Femur (tissue), 1 donor: ENCODE measurements at places on chromosomes 11 and 22.
A peak's percentile ranks its signal among the peaks of the same experiment; 100 is the strongest.

- DNase-seq = no peak
Observed at GRCh38 chr11:9310485-9311090, 3.8 kb downstream of the TMEM41B start.

DNA sequence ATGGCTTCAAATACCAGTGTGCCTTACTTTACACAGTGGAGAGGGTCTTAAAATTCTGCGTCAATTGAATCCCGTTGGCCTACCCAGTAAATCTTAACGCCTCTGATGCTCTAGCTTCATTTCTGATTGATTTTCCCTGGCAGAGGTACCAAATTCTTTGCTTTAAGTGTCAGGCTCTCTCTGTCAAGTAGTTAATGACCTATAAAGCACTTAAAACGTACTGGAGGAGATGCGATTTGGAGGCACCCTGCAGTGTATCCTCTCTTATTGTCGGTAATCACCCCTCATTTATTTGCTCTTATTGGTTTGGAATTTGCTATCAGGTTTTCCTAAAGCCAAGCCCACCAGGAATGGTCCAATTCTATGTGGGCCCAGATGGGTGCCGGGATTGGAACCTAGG lies 59.2 kb downstream of the NFAM1 start:
- DNase-seq = no peak

- no peak for DNase-seq
Observed at GRCh38 chr22:26804911-26805539, 147.6 kb downstream of the MIAT start.

DNA sequence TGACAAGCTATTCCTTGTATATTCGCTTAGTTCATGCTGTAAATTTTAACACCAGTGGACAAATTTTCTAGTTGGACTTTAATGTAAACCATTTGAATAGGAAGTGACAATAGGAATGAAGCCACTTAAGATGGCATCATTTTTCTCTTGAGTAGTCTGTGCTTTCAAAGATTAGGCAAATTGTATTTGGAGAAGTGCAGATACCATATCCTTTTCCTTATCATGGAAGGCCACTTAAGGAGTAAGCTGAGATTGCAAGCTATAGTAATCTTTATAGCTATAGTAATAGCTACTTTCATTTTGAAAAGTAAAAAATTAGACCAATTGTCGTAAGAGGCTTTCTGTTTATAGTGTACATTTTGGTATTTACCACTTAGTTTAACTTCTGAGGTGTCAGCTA lies 12.8 kb downstream of the CAPRIN1 start:
- DNase-seq = no peak

GRCh38 chr22:49582181-49582580 lies 245.5 kb downstream of the BRD1 start:
- DNase-seq = no peak

DNA sequence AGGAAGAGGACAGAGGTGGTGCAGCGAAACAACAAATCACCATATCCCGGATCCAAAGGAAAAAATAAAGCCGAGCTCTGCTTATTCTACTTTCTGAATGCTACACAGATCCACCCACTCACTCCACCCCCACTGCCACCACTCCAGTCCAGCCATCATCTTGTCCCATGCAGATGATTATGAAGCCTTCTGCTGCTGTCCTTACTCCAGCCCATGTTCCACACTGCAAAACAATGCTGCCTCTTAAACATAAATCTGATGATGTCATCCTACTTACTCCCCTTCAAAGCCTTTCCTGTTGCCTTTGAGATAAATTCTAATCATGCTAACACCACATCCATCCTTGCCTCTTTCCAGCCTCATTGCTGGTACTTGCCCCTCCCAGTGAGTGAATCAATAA lies 6.5 kb upstream of the DRD2 start:
- no peak for DNase-seq

GRCh38 chr22:49023879-49024774 lies 803.5 kb downstream of the BRD1 start:
- no peak for DNase-seq

- no peak for DNase-seq
Observed at GRCh38 chr11:79119491-79120284, 321.1 kb downstream of the TENM4 start.

DNA sequence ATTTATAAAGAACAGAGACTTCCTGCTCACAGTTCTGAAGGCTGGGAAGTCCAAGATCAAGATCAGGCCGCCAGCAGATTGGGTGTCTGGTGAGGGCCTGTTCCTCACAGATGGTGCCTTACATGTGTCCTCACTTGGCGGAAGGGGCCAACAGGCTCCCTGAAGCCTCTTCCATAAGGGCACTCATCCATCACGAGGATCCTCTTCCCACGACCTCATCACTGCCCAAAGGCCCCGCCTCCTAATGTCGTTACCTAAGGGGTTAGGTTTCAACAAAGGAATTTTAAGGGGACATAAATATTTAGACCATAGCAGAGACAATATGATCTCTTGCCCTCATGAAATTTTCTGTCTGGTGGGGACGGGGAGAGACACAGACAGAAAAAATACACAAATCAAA lies 18.6 kb downstream of the TP53AIP1 start:
- no peak for DNase-seq

GRCh38 chr11:60193687-60194433 lies 11.0 kb upstream of the MS4A6A start:
- peak; percentile 32 for DNase-seq

- no peak for DNase-seq
Observed at GRCh38 chr11:103585911-103586310, 450.5 kb upstream of the DDI1 start.

GRCh38 chr11:65078786-65079342 lies 5.0 kb downstream of the CDCA5 start:
- DNase-seq = no peak

DNA sequence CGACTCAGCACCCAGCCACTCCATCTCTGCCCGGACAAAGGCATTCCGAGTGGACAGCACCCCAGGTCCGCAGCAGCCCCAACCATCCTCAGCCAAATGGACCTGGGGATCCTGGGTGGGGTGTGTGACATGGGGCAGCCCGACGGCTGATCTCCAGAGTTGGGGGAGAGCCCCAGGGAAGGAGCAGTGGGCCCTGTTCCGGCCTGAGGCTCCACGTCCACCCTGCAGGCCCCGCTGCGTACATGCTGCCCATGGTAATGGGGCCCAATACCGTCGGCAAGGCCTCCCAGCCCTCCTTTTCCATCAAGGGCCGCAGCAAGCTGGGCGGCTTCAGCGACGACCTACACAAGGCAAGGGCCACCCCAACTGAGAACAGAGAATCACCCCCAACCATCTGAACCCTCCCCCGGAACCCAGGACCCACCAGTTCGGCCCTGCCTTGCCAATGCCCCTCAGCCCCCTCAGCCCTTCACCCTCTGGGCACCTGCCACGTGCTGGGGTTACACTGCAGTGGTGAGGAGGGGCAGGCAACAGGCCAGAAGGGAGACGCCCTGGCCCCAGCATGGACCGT lies 5.4 kb downstream of the SCGB1C1 start:
- peak; percentile 18 for DNase-seq

- no peak for DNase-seq
Observed at GRCh38 chr11:104736502-104736901, 161.8 kb downstream of the CASP12 start.

- DNase-seq = no peak
Observed at GRCh38 chr11:35796562-35796961, 134.0 kb downstream of the TRIM44 start.

- DNase-seq = no peak
Observed at GRCh38 chr22:31227186-31227585, 15.1 kb downstream of the LIMK2 start.
